Caco-2 (cell line): ENCODE measurements at places on chromosomes 5 and 9. TPM values are rescaled to one million over a fixed set of nuclear protein-coding genes. Genes with fewer than 3 reads are reported as not detected.

GRCh38 chr5:103480246-103480645 lies 82.3 kb downstream of the NUDT12 start:
- no peak overlapping the region for H3K27ac ChIP-seq
- no peaks in the 10 kb centered on the region for H3K4me1 ChIP-seq
- DNase-seq: no peak
- H3K27me3 ChIP-seq: no peaks in the 10 kb centered on the region
- no peak overlapping the region for H3K4me3 ChIP-seq
- H3K36me3 ChIP-seq: no peaks in the 10 kb centered on the region

- peaks cover 57% of the 10 kb centered on the region for H3K4me1 ChIP-seq
- H3K27ac ChIP-seq: no peak overlapping the region
- H3K4me3 ChIP-seq: no peak overlapping the region
- H3K36me3 ChIP-seq: no peaks in the 10 kb centered on the region
- peak; percentile 65 for DNase-seq
- H3K27me3 ChIP-seq: no peaks in the 10 kb centered on the region
These were observed 99.7 kb upstream of the CDKN2B start for GRCh38 chr9:22108581-22109370.

DNA sequence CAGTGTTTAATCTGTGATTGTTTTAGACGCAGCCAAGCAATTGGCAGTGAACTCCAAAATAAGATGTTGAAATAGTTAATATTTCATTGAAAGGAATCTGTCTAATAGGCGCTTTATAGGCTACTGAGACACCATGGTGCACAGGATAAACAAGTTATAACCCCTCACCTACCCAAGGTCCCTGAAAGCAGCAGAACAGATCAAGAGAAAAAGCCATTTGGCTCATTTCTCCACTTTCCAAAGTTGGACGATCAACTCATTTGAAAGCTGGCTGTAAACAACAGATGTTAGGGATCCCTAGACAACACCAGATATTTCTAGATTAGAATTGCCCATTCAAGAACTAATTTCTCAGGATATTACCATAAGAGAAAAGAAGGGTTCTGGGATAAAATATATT lies 4.9 kb downstream of the PUM3 start:
- DNase-seq: no peak
- H3K4me3 ChIP-seq: no peak overlapping the region
- H3K4me1 ChIP-seq: peaks cover 10% of the 10 kb centered on the region
- H3K27ac ChIP-seq: no peak overlapping the region

DNA sequence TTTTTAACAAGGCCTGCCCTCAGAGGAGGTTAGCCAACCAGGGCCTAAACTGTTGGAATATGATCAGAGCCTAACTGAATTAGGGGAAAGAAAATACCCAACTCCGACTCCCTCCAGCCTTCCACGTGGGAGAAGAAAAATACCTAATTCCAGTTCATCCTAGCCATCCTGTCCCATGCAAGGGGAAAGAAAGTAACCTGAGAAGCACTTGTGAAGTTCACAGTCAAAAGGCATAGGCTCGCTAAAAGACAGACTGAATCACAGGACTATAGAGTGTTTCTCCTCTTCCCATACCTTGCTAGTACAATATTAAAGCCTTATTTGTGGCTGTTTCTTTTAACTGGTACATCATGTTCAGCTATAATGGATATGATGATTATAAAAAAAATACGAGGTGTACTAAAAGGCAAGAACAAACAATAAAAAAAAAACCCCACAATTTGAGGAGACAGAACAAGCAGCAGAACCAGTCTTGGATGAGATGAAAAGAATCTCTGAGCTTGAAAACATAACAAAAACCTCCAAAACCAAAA lies 18.0 kb upstream of the ATP10B start:
- no peak for DNase-seq
- H3K36me3 ChIP-seq: no peaks in the 10 kb centered on the region
- H3K4me3 ChIP-seq: no peak overlapping the region
- H3K27ac ChIP-seq: no peak overlapping the region

- H3K4me1 ChIP-seq: no peaks in the 10 kb centered on the region
- no peak overlapping the region for H3K27ac ChIP-seq
- no peak overlapping the region for H3K4me3 ChIP-seq
- H3K36me3 ChIP-seq: no peaks in the 10 kb centered on the region
These were observed 189.3 kb upstream of the EFNA5 start for GRCh38 chr5:107860044-107860443.

- DNase-seq: no peak
- H3K36me3 ChIP-seq: no peaks in the 10 kb centered on the region
- no peak overlapping the region for H3K27ac ChIP-seq
- no peaks in the 10 kb centered on the region for H3K4me1 ChIP-seq
- no peaks in the 10 kb centered on the region for H3K27me3 ChIP-seq
These were observed 381.5 kb upstream of the CDH18 start for GRCh38 chr5:20369518-20369885.

GRCh38 chr9:24738421-24738961 lies 192.8 kb upstream of the IZUMO3 start:
- H3K27me3 ChIP-seq: no peaks in the 10 kb centered on the region
- H3K36me3 ChIP-seq: no peaks in the 10 kb centered on the region
- DNase-seq: no peak
- H3K27ac ChIP-seq: no peak overlapping the region

- no peak for DNase-seq
- no peaks in the 10 kb centered on the region for H3K4me1 ChIP-seq
- no peaks in the 10 kb centered on the region for H3K27me3 ChIP-seq
- no peaks in the 10 kb centered on the region for H3K36me3 ChIP-seq
- H3K4me3 ChIP-seq: no peak overlapping the region
These were observed 572.1 kb downstream of the ACTL7B start for GRCh38 chr9:108283696-108284095.

DNA sequence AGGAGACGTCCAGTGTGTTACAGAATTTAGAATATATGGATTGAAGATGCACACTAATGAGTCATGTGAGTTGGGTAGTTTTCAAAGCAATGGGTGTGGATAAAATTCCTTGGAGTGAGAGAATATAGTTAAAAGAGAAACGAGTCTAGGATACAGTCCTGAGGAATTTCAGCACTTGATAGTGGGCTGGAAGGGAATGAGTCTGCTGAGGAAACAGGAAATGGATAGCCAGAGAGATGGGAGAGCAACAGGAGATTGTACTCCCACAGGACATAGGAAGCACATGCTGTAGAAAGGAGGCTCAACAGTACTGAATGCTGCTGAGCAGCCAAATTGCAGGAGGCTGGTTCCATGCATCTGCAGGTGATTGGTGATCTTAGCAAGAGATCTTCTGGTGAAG lies 68.1 kb downstream of the FBN2 start:
- no peaks in the 10 kb centered on the region for H3K36me3 ChIP-seq
- no peaks in the 10 kb centered on the region for H3K27me3 ChIP-seq
- no peak overlapping the region for H3K4me3 ChIP-seq
- no peak overlapping the region for H3K27ac ChIP-seq
- peaks cover 9% of the 10 kb centered on the region for H3K4me1 ChIP-seq
- no peak for DNase-seq

DNA sequence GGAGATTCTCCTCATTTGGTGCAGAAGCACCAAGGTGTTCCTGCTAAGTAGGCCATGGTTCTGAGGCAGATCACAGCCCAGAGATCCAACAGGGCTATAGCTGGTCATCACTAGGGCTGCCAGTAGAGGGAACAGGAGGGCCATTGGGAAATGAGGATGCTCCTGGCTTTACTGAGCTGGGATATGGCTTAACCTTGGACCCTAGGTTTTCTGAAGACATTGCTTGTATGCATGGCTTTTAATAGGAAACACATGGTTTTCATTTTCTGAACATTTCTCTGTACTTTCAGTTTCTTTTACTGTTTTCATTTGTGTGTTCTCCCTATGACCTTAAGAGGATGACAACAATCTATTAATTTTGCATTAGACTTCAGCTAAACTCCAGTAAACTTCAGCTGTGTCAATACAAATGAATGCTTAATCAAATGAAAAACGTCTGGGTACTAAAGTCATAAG lies at the start of gene IFNW1:
Gene IFNW1, minus strand, starts transcription at position 406 of the 456 bp plus-strand sequence. Its CDS starts 262 bp downstream, at position 144.
- no peaks in the 10 kb centered on the region for H3K27me3 ChIP-seq
- no peak for DNase-seq
- H3K4me3 ChIP-seq: no peak within 1 kb of the TSS
- H3K36me3 ChIP-seq: no peaks in the 10 kb centered on the region
- no peak within 1 kb of the TSS for H3K27ac ChIP-seq

DNA sequence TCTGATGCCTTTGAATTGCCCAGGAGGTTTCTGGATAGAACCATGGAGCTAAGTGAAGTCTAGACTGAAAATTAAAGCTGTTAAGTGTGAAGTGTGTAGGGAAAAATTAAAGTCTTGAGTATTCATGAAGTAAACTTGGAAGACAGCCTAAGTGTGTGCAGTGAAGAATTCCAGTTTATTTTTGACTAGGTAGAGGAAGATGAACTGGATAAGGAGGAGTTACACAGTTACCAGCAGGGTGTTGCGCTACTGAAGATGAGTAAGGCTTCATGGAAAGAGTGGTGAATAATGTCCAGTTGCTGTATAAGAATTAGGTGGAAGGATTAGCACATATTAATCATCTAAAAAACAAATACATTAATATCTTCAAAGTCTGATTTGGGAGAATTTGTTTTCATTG lies 5.7 kb upstream of the CHD1 start:
- no peak for DNase-seq
- no peak overlapping the region for H3K4me3 ChIP-seq
- no peak overlapping the region for H3K27ac ChIP-seq
- no peaks in the 10 kb centered on the region for H3K36me3 ChIP-seq

Gene ANKRD18A
- total RNA-seq: 0.16 and 2.6 TPM in 2 replicates

Gene CYSRT1
- total RNA-seq: 1.7 and 1.8 TPM in 2 replicates

Gene GABRA6
- total RNA-seq: not detected in 2 replicates

Gene HNRNPA0
- total RNA-seq: 41.9 and 42.5 TPM in 2 replicates

Gene BSPRY
- 14.5 and 14.7 TPM in 2 replicates for total RNA-seq
